ENCODE measurements at places on chromosomes 2 and 18.

- no peak for DNase-seq
Measured at GRCh38 chr18:62660691-62661090, 54.6 kb upstream of the PHLPP1 start.

DNA sequence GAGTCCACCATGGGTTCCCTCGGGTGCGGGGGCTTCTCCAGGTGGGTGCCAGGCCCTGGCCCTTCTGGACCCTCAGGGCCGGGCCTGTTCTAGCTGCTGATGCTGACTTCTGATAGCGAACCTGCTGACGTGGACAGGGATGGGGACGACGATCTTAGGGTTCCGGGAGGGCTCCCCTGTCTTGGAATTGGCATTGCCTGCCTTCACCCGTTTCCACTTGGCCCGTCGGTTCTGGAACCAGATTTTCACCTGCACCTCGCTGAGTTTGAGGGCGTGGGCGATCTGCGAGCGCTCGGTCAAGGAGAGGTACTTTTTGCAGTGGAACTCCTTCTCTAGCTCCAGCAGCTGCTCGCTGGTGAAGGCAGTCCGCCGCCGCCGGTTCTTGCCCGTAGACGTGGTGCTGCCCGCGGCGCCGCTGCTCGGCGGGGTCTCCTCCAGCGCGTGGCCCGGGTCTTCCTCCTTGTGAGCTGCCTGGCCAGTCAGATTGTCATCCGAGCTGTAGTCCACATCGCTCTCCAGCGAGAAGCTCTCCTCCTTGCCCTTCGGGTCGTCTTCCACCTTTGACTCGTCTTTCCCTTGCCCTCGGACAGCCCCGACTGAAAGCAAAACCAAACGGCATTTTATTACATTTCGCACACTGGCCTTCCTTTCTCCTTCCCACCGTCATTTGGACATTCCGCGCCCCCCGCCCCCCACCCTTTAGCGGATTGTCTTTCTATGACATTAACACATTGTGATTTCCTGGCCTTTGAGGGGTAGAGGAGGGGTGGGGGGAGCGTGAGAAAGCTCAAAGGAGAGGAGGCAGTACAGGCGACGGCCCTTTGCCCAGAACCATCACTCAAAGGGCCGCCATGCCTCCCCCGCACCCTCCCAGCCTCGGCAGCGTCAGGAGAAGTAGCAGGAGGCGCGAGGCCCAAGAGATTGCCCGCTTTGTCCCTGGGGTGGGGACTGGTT lies 2.1 kb downstream of the GBX2 start:
- DNase-seq = no peak

DNA sequence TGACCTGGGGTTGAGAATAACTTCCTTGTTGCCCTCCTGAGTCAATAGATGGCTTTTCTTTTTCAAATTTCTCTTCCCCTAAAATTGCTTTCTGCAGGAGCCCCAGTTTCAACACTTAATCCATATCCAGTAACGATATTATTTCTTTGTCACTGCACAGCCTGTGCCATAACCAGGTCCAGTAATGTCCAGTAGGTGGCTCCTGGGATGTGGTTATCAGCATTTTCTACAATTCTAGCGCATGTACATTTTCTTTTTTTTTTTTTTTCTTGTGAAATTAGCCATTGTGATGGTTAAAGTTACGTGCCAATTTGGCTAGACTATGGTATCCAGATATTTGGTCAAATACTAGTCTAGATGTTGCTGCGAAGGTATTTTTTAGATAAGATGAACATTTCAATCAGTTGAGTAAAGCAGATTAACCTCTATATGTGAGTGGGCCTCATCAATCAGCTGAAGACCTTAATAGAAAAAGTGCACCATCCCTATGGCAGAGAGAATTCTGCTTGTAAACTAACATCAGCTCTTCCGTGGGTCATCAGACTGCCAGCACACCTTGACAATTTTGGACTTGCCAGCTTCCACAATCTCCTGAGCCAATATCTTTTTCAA lies 72.9 kb upstream of the SCG2 start:
- DNase-seq = no peak

DNA sequence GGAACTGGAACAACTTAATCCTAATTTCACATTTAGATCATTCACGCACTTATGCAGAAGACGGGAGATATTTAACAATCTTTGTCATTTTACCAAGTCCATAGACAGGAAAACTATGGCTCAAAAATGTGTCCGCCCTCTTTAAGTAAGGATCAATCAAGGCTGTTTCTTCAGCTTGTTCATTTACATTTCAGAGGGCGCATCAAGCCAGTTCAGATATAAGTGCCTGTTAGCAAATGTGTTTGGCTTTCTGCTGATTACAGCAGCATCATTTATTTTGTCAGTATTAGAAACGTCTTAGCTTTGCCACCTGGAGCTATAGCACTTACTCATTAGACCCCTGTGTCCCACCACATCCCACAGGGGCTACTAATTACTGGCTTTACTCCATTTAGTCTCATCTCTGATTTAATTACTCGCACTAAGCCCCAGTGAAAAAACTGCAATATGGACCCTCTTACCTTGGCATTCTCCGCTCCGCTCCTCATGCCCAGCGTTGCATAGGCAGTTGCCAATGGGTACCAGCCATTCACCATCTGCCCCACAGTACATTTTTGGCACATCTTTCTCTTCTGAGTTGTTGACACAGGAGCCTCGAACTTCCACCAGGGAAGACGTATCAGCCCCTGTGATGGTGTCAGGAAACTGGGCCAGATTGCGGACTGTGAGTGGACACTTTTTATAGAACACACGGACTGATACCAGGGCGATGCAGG lies 8.7 kb downstream of the EPHA4 start:
- DNase-seq = no peak

- no peak for DNase-seq
Measured at GRCh38 chr18:50639711-50640110, 79.8 kb downstream of the MAPK4 start.

GRCh38 chr2:218033590-218034496 lies 31.0 kb upstream of the TNS1 start:
- DNase-seq = no peak

DNA sequence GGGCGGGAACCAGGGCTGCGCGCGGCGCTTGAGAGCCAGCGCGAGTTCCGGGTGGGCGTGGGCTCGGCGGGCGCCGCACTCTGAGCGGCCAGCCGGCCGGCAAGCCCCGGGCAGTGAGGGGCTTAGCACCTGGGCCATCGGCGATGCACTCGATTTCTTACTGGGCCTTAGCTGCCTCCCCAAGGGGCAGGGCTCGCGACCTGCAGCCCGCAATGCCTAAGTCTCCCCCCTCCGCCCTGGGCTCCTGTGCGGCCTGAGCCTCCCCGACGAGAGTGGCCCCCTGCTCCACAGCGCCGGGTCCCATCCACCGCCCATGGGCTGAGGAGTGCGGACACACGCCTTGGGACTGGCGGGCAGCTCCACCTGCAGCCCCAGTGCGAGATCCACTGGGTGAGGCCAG lies 36.5 kb upstream of the MAP2 start:
- no peak for DNase-seq

- DNase-seq = no peak
Measured at GRCh38 chr2:98037206-98037605, 41.5 kb upstream of the TMEM131 start.

DNA sequence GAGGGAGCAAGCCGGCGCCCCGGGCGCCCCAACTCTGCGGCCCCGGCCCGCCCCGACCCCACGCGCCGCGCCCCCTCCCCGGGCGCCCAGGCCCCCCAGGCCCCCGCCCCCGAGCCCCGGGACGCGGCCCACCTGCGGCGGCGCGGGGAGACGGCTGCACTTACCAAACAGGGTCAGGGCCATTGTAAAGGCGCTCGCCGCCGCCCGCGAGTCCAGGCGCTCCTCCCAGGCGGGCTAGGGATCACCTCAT lies 526 bp downstream of the CHN1 start:
- DNase-seq = no peak

- DNase-seq = no peak
Measured at GRCh38 chr2:9378433-9379390, 44.6 kb downstream of the ITGB1BP1 start.

Measured in activated effector memory CD4-positive, alpha-beta T cell treated with Interleukin-2 at 50 U/mL for 16 hours (primary cell).